ENCODE measurements at places on chromosomes 4 and X.

GRCh38 chr4:149280806-149281205, 534.8 kb downstream of the IQCM start:
- DNase-seq = no peak

GRCh38 chr4:153115322-153116290, 88.6 kb upstream of the TRIM2 start:
- DNase-seq = peak; percentile 15

- no peak for DNase-seq
These were observed 5.4 kb upstream of the DUSP9 start for GRCh38 chrX:153641627-153642026.

DNA sequence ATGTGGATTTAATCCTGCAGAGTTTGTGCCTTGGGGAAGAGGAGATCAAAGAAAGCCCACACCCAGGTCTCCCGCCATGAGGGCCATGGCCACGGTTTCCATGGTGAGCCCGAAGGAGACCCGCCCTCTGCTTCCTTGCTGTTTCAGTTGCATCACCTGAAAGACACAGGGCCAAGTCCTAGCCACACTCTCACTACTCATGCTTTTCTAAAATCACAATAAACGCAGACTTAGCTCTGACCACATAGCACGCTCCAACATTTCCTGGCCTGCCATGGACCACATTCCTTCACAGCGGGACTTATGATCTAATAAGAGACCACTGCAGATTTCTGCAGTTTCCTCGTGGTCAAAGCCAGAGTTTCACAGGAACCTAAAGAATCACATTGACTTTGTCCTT, 426.0 kb upstream of the NR3C2 start:
- no peak for DNase-seq

GRCh38 chr4:3521621-3522325, 10.4 kb downstream of the LRPAP1 start:
- DNase-seq = no peak

DNA sequence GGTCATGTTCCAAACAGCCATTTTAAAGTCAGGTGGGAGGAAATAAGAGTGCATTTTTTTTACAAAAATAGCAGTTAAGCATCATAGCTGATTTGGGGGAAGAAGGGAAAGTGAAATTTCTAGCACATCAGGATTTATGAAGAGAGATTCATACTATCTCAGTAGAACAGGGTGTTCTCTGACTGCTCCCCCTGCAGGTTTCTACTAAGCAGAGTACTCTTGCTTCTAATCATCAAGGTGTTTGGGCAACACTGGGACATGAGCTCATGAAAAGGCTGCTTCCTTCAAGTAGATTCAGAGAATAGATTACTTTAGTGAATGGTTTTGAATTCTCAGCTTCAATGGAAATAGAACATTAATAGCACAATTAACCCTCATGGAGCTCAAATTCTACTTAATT, 591.4 kb upstream of the PCDH10 start:
- no peak for DNase-seq

GRCh38 chr4:14184767-14185166, 557.2 kb upstream of the BOD1L1 start:
- DNase-seq = no peak

DNA sequence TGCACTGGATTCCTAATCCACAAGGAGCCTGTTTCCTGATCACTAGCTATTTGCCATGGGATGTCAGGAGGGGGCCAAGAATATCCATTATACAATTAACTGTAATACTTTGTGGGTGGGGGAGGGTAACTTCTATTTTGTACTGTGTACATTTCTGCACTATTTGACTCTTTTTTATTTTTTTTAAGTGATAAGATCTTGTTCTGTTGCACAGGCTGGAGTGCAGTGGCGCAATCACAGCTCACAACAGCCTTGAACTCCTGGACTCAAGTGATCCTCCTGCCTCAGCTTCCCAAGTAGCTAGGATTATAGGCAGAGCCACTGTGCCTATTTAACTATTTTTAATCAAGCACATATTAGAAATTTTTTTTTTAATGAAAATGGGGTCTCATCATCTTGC, 134.1 kb downstream of the ELOVL6 start:
- DNase-seq = no peak

DNA sequence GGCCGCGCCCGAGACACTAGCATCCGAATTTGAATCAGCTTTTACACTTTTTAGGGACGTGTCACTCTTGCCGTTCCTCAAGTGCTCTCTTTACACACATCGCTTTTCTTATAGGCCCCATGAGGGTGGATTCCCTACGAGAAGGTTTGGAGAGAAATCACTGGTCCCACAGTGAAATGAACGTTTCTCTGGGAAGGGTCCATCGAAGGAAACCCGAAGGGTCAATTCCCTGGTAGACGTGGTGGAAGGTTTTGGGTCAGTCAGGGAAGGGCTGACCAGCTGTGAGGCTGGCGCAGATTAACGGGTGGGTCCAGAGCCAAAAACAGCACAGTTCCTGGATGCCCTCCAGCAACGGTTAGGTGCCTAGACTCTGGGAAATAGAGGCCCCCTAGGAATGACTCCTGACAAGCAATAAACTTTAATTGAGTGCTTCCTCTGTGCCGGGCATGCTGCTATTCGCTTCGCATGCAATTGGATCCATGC, 35.9 kb downstream of the ETDC start:
- DNase-seq = no peak

DNA sequence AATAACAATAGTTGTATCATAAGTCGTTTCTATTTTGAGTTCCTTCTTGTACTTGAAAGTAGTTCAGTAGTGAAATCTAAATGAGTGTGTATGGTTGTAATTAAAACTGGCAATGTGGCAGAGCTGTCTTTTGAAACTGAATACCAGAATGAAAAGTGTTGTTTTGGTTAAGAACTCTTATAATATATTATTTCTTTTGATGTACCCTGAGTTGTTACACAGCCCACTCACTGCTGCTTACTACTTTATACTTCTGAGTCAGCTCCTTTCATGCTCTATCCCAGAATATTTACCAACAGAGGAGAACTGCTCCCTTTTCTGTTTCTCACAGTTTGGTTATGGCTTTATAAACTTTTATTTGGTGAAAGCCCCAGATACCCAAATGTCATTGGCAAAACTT, 28.8 kb downstream of the FAM199X start:
- no peak for DNase-seq

- DNase-seq = no peak
These were observed 187.9 kb downstream of the CHM start for GRCh38 chrX:85859426-85859825.

GRCh38 chr4:8852118-8852704, 19.4 kb downstream of the HMX1 start:
- DNase-seq = no peak

GRCh38 chr4:19752599-19752998, 499.1 kb upstream of the SLIT2 start:
- no peak for DNase-seq

DNA sequence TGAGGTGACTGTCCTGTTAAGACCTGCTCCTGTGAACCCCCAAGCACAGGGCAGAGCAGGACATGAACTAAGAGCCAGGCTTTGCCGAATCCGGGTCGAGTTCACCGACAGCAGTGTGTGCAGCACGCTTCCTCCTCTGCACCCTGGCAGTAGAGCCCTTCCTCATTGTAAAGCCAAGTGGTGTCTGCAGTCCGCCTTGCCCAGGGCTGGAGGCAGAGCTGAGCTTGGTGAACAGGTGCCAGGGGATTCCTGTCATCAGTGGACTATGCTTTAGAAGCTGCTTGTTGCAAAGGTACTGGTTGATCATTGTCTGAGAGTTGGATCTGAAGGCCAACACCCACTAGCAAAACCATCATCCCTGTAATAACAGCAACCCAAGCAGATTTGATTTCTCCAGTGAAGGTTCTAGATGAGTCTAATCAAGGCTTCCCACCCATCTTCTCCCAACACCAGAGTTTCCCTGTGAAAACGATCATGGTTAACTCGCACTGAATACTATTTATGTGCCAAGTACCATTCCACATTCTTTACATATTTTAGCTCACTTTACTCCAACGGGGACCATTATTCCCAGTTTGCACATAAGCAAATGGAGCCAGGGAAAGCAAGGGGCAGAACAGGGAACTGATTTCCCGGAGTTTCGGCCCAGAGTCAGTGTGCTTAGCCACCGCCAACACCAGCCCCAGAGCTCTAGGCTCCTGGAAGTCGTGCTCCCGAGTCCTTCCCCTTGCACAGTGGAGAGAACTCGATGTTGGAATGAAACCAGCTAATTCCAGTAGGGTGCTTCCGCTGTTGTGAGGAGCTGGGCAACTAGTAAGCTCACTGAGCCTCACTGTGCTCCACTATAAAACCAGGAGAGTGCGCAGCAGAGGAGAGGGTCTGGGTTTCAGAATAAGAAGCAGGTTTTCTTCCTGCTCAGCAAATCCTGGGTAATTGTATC, 1.4 kb upstream of the SLC34A2 start:
- no peak for DNase-seq

- no peak for DNase-seq
These were observed 33.4 kb downstream of the RUFY3 start for GRCh38 chr4:70754990-70755688.

DNA sequence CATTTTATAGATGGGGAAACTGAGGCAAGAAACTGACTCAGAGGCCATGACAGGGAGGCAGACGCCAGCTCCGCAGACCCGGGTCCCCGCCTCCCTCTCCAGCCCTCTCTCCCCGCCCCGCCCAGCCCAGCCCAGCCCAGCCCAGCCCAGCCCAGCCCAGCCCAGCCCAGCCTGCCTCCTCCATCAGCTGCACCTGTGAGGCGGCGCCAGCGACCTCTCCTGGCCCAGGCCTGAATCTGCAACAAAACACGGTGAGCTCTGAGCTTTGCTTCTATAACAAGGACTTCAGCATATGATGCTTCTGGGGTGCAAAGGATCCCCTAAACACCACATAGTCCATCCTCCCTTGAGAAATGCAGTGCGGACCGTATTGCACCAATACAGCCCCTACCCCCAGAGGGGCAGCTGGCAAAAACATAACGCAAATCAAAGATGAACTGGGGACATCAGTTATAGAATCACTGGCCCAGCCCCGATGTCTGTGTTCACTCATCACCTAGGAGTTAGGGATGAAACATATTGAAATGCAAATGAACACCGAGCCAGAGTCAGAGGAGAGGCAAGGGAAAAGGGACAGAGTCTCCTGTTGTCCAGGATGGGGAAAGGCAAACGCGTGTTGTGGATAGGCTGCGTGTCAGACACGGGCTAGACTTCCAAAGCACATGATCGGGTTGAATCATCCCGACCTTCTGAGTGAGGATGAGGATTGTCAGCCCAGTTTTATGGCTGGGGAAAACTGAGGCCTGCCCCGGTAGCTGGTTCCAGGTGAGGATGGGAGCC, 216.1 kb upstream of the PSAPL1 start:
- DNase-seq = no peak

DNA sequence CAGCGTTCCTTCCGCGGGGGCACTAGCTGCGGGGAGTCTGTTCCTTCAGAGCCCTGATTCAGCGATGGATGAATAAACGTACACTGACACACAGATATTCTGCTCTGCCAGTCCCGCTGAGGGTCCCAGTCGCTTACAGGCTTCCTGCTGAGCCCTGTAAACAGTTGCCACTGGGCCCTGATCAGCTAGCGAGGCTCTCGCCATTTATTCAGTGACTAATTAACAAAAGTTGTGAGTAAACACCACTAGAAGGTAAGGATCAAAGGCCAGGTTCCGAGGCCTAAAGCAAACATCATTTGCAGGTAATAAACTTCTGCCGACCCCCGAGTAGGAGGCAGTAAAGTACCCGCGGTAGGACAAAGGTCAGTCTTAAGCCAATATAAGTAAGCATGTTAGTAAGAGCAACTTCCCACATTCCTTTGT, 442.6 kb upstream of the GALNT7 start:
- no peak for DNase-seq

GRCh38 chr4:101864660-101865059, 74.1 kb downstream of the BANK1 start:
- DNase-seq = no peak

DNA sequence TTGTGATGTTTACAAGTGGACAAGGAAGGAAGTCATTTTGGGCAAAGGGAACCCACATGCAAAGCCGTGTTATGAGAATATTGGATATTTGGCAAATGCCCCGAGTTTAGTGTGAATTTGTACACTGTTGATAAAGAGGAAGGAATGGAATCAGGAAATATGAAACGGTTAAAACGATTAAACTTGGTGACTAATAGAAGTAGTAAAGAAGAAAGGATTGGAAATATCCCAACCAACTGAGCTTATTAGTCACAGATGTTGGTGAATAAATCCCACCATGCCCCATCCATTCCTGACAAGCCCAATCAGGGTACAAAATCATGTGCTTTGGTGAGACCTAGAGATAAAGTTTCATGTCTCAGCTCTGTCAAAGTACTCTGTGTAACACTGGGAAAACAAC, 22.0 kb downstream of the ARHGAP24 start:
- no peak for DNase-seq

GRCh38 chrX:136250191-136251040, 784 bp downstream of the MAP7D3 start:
- no peak for DNase-seq

GRCh38 chr4:133865612-133866327, 335.8 kb downstream of the PABPC4L start:
- no peak for DNase-seq

DNA sequence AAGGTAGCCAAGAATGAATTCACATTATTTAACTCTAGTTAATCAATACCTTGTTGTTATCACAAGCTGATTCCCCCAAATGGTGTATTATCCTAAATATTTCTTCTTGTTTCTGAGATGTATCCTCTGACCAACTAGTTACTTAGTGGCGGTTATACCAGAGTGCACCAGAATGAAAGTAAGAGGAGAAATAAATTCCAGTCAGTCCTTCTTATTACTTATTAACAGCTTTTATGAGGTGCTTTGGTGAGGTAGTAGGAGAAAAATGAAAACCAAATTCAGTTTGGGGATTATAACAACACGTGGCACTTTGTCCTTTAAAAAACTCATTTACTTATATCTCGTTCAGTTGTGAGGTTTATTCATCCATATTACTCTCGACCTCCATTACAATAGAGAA, 101.9 kb downstream of the AMMECR1 start:
- DNase-seq = no peak

GRCh38 chr4:13137390-13137789, 346.8 kb downstream of the RAB28 start:
- DNase-seq = no peak

DNA sequence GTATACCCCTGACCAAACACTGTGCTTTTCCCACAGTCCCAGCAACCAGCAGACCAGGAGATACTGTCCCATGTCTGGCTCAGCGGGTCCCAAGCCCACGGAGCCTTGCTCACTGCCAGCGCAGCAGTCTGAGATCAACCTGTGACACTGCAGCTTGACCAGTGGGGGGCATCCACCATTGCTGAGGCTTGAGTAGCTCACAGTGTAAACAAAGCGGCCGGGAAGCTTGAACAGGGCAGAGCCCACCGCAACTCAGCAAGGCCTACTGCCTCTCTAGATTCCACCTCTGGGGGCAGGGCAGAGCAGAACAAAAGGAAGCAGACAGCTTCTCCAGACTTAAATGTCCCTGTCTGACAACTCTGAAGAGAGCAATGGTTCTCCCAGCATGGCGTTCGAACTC, 58.1 kb downstream of the SLC10A6 start:
- DNase-seq = no peak

DNA sequence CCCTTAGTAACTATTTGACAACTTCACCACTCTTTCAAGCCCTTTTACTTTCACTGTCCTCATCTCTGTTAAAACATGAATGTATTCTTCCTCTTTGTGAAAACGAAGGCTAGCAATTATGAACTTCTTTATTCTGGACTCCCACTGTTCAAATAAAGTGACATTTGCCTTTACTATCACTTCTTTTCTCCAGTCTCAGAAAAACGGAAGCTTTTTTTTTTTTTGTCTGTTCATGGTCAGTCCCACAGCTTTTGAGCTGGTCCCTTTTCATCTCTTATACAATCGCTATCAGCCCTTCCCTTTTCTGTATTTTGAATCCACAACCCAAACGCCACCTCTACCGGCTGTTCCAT, 327.7 kb downstream of the DKK2 start:
- no peak for DNase-seq

GRCh38 chr4:147447786-147448185, 33.1 kb upstream of the EDNRA start:
- DNase-seq = no peak
